Vagina (tissue), 2 donors: ENCODE measurements at places on chromosomes 6 and 20.

GRCh38 chr20:2814587-2815051, at the start of gene C20orf141:
C20orf141 (plus strand) TSS chr20:2814987; CDS start chr20:2815185, 198 bp downstream.
- DNase-seq, result no peak

GRCh38 chr6:19603721-19604120, 233.4 kb upstream of the ID4 start:
- DNase-seq, result no peak

GRCh38 chr20:63855363-63856097, 5.8 kb upstream of the ABHD16B start:
- DNase-seq, result no peak

- DNase-seq, result no peak
These were observed 36.4 kb upstream of the SAMD3 start for GRCh38 chr6:130259140-130259539.

- DNase-seq, result no peak
These were observed 51.1 kb downstream of the RCAN2 start for GRCh38 chr6:46440141-46440540.

DNA sequence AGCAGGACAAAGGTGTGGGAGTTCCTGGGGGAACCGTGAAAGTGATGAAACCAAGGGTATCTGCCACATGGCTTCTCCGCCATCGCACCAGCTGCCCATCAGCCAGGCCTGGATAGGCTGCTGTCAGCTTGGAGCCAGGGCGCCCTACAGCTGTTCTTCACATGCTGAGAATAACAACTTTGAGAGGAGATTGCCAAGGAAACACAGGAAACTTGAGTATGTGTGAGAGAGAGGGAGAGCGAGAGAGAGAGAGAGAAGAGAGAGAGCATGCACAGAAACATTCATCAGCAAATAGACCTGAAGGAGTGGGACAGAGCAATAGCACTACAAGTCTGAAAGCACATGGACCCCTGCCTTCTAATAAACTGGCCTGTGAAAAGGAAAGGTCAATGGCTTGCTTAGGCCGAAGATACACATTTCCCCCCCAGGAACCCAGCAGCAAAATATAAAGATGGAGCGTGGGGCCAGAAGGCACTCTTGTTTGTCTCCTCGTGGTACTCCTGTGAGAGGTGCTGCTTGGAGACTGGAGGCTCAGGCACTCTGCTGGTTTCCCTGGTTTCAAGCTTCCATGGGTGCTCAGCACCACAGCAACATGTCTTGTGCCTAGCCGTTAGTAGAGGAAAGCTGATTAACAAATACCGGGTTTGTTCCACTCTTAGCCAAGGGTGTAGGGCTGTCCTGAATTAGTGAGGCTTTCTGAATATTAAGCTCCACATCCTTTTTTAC, 53.0 kb downstream of the SNAP25 start:
- DNase-seq, result no peak

- no peak for DNase-seq
These were observed 2.5 kb upstream of the TMEM14C start for GRCh38 chr6:10720265-10720959.

GRCh38 chr6:49072146-49072545, 390.9 kb downstream of the MMUT start:
- no peak for DNase-seq

DNA sequence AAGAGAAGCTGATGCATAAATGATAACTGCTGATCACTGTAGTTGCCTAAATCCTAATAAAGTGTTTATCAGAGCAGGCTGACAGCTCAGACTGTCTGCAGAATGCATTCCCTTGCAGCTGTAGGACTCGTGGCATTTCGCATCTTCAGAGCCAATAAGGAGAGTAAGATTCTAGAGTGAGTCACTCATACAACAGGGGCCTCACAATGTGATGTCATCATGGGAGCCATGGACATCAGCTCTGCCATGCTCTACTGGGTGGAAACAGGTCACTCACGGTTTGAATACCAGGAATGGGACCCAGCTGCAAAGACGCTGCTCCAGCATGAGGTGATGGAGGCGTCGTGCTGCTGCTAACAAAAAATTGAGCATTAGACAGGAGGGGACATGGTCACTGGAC, 7.4 kb downstream of the FAM209B start:
- DNase-seq, result no peak

DNA sequence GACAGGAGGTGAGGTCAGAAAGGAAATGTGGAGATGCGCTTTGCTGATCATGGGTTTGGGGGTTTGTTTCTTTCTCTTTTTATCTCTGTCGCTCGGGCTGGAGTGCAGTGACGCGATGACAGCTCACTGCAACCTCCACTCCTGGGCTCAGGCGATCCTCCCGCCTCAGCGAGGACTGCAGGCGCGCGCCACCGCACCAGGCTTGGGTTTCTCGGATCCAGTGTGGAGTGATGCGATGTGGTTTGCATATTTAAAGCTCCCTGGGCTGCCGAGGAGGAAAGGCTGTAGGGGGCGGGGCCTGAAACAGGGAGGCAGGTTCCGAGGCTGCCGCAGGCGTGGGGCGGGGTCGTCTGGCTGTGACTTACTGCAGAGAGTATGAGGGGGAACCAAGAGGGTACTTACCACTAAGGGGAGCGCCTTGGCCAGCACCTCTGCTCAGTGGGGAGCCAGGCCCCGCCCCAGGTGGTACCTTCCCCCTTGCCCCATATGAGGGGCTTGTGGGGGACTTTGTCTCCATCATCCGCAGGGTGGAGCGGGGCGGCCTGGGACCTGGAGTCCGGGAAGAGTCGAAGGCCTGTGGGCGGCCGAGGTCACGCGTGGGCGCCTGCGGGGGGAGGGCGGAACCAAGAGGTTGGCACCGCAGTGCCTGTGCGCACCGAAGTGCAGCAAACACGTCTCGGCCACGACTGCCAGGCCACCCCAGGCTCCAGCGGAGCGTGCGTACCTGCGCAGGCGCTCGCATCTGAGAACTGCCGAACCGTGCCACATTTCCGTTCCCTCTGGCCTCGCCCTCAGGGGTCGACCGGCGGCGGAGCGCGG, 12.7 kb upstream of the BAK1 start:
- DNase-seq, result no peak

GRCh38 chr6:23145781-23146180, 576.4 kb downstream of the HDGFL1 start:
- no peak for DNase-seq

DNA sequence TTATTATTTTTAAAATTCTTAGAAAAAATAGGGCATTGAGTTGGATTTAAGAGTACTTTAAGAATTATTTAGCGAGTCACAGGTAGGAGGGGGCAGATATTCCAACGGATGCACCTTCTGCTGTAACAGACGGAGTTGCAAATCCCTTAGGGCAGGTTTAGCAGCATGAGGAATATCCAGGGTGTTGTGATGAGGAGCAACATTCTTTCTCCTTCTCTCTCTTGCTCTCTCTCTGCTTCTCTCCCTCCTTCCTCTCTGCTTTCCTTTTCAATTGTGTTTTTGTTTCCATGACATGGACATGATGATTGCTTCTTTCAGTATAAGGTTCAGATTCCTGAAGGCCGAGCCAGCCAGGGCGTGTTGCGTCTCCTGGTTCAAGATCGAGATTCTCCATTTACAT, 28.9 kb downstream of the CDH26 start:
- no peak for DNase-seq

DNA sequence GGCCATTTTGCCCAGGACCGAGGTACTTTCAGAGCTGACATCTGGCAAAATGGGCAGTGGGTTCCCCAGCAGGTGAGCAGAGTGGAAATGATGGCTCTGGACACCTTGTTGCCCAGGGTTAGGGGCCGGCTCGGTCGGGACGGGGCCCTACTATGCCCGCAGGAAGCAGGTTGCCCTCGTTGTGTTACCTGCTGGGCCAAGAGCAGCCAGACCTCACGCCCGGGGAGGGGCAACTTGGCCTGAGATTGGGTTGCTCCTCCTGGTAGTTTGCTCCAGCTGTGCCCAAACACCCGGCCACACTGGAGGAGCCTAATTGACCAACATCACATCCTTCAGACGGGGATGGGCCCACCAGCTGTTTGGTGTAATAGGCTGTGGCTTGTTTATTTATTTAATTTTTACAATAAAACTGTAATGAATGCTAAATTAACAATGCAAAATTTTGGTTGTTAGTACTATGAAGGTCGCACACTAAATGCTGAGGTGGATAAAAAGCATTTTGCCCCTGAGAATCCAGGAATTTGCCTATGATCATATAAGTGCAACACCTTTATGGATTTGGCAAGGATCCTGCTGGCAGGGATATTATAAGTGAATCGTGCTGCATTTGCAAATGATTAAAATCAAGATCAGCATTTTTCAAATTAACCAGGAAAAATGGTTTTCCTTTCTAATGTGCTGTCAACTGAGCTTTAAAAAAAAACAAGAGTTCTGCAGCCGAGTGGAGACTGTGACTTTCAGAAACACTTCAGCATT, 26.6 kb upstream of the PCMTD2 start:
- no peak for DNase-seq

DNA sequence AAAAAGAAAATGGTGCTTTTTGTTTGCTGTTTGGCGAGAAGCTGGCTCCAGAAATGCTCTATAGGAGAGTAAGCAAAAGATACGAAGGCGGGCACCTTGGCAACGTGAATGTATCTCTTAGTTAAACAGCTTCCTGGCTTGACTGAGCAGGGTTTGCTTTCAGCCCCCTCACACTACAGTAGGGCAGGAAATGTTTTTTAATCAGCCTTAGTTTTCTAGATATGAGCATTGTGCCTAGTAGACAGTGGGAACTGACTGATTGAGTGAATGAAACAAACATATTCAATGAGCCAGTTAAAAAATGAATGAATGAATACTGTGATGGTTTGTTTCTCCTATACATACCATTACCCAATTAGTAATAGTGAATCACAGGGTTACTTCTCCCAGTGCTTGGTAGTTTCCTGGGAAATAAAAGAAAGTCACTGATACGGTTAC, 19.9 kb downstream of the CAP2 start:
- DNase-seq, result no peak

- no peak for DNase-seq
These were observed 5.6 kb downstream of the BRD2 start for GRCh38 chr6:32974016-32974333.

DNA sequence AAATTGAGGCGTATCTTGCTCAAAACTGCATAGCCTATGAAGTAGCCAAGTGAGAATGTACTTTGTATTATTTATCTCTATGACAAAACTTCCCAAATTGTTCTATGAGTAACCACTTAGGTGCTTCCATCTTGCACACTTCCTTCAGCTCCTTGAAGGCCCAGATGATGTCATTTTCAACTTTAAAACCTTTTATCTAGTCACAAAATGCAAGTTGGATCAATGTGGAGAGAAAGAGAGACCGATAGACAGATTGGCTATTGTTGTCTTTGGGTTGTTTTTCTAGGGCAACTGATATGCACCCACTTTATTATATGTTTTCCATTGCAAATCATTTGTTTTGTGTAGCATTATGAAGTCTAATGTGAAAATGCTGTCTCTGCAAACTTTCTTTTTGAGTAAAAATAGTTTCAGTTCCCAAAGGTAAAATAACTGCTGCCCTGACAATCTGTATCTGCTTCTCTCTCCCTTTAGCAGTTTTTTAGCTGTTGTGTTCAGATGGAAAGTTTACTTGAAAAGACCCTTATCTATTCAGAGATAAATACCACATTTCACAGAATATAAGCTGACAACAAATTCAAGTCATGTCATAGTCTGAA, 73.7 kb upstream of the CITED2 start:
- DNase-seq, result no peak

- DNase-seq, result no peak
These were observed 8.1 kb upstream of the HSP90AB1 start for GRCh38 chr6:44238687-44239350.

DNA sequence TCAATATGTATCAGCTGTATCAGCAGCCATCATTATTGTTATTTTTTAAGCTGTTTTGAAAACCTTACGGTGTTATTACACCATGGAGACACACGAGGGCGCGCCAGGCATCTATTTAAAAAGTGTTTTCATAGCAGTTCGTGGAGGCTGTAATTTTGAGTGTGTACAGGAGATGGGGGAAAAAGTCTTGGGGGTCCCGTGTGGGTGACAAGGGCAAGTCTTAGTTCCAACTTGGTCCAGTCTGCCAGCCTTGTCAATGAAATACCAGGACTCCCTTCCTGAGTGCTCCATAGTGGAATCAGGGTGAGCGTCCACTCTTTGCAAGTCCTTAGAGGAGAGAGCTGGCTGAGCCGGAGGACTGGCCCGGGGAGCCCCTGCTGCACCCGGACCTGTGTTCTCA, 43.3 kb downstream of the SLC2A10 start:
- no peak for DNase-seq

DNA sequence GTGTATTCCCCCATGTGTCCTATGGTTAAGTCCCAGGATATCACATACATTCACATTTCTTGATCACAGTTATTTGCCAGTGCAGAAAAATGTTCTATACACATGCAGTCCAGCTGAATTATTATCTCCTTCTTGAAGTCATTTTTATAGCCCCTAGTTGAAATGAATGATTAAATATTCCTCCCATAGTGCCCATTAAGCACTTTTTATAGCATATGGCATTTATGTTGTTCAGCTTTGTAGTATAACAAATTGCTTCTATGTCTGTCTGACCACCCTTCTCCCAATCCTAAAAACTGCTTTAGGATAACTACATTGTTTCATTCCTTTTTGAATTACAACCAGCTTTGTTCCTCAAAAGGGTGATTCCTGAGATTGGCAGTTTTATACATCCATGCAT, 123.5 kb downstream of the ADGRB3 start:
- no peak for DNase-seq
